ENCODE measurements at places on chromosomes 2 and 18.

- DNase-seq = no peak
These were observed 428.6 kb upstream of the SYT4 start for GRCh38 chr18:43705850-43706249.

GRCh38 chr18:48238636-48239035 is 170.5 kb downstream of the ZBTB7C start:
- DNase-seq = peak; percentile 54

GRCh38 chr2:173830170-173830569 is 135.0 kb downstream of the SP3 start:
- no peak for DNase-seq

DNA sequence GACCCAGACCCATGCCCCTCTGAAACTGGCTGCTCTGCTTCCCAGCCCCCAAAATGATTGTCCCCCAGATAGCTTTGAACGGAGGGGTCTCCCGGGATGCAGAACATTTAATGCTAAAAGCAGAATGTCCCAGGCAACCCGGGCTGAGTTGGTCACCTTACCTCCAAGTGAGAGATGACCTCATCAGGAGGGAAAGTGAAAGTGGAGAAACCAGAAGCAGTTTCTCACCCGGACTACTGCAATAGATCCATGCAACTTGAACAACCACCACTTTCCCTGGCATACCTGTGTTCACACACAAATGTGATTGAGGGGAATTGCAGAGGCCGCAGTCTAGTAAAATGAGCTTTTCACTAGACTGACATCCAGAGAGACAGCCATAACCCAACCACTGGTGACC is 75.3 kb upstream of the NPAS2 start:
- DNase-seq = no peak

DNA sequence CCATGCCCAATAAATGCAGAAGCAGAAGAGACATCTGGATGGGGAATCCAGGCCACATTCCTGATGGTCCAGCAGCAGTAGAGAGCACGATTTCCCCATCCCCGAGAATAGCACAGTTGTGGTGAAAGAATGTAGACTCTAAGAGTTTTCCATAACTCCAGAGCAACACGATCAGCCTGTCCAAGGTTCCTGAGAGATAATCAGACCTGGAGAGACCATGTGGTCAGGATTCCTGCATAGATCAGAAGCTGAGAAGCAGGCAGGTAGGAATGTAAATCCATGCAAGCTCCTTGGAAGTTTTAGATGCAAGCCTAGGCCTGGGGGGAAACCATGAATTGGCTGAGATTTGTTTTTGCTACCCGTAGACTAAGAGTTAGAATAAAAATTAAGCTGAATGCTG is 34.2 kb upstream of the PTPRM start:
- DNase-seq = no peak

GRCh38 chr2:7672027-7672684 is 754.9 kb downstream of the RNF144A start:
- DNase-seq = peak; percentile 74

- DNase-seq = no peak
These were observed 7.2 kb downstream of the PTPN4 start for GRCh38 chr2:119766944-119767343.

GRCh38 chr18:66640431-66640830 is 36.5 kb upstream of the CDH19 start:
- no peak for DNase-seq

DNA sequence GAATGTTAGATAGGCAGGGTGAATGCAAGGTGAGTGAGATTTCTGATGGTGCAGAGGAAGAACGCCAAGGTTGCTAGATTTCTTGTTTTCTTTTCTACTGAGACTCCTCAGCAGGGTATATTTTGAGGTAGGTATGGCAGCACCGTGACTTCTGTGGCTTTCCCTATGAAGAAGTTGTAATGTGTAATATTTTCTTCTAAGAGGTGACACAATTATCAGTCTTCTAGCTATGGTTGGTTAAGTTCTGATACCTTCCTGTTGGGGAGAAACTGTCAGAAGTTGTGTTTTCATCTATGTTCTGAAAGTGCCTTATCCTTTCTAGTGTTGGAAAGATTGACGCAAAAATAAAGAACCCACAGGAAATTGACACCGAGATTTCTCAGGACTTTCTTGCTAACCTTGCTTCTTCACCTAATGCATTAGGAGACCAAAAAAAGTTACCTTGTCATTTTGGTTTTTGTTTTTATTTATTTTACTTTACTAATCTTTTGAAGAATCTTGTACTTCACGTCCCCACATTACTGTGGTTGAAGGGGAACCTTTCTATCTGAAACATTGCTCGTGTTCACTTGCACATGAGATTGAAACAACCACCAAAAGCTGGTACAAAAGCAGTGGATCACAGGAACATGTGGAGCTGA is 11.9 kb downstream of the IL18R1 start:
- DNase-seq = no peak

- DNase-seq = no peak
These were observed 168.3 kb downstream of the NR4A2 start for GRCh38 chr2:156164091-156164720.

DNA sequence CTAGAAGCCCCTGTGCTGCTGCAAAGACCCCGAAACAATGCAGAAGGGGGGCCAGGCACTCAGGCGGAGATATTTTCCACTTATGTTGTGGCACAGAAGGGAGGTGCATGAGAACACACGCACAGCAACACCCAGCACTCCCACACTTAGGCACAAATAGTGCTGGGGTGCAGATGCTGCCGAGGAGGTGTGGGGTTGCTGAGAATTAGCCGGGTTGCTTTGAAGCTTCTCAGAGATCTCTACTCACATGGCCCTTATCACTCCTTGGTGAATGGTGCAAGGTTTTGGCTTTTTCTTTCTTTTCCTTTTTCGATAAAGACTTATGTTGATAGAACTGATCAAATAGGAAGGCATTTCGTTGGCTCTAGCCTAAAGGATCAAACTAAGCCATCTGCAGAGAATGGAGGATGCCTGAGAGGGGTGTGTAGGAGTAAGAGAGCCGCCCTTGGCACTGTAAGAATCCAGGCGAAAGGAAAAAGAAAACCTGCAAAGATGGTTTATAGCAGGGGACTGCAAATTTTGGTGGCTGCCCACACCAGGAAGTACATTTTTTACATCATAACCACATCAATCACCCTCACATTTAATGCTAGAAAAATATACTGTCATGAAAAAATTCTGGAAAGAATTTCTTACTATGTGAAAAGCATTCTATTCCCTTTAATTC is 27.9 kb upstream of the FHL2 start:
- no peak for DNase-seq

- no peak for DNase-seq
These were observed 144.0 kb downstream of the LDLRAD4 start for GRCh38 chr18:13362607-13363006.

DNA sequence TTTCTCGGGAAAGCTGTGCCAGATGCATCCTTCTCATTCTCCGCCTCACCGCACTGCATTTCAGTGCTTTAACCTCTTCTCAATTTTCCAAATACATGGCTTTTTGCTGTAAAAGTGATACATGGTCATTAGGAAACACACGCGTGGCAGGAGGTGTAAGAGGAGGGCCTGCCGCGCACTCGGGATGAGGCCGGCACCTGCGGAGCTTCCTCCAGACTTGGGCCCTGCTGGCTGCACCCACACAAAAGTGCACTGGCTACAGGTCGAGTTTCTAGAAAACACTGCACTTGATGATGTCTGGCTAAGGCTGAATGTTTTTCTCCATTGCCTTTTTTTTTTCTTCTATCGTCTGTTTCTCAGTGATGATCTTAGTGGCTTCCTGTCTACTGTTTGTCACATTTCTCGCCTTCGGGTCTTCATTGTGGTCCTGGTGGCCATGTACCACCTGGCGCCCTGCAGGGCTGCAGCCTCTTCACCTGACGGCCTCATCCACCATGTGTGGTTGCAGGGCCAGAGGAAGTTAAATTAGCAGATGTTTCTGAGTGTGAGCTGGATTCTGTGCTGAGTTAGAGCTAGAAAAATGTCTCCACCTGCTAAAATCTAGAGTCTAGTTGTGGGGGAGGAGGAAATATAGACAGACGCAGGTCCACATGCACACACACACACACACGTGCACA is 7.6 kb downstream of the KCNG2 start:
- no peak for DNase-seq

DNA sequence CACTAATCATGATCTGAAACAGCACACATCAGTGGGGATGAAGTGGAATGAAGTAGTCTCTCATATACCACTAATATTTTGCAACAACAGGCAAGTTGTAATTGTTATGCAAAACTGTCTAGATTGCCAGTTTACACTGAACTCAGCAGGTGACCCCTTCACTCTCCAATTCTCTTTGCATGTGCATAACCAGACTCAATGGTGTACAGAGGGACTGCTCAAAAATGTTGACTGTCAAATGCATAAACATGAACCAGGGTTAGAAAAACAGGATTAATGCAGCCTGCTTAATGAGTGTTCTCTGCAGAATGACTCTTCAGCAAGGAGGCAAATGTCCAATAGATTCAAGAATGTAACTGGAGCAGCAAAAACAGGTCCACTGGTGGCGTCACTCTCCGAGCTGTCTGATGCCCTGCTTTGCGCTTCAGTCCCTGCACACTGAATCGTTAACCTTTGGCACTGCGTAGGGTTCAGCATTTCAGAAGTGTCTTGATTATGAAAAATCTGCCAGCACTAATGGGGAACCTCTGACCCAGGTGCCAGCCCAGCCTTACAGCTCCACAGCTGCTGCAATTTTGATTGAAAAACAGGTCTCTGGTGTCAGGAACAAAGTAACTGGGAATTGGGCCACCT is 209.3 kb downstream of the TDRD15 start:
- peak; percentile 36 for DNase-seq

- no peak for DNase-seq
These were observed 210.7 kb upstream of the COPS8 start for GRCh38 chr2:236874866-236875481.

DNA sequence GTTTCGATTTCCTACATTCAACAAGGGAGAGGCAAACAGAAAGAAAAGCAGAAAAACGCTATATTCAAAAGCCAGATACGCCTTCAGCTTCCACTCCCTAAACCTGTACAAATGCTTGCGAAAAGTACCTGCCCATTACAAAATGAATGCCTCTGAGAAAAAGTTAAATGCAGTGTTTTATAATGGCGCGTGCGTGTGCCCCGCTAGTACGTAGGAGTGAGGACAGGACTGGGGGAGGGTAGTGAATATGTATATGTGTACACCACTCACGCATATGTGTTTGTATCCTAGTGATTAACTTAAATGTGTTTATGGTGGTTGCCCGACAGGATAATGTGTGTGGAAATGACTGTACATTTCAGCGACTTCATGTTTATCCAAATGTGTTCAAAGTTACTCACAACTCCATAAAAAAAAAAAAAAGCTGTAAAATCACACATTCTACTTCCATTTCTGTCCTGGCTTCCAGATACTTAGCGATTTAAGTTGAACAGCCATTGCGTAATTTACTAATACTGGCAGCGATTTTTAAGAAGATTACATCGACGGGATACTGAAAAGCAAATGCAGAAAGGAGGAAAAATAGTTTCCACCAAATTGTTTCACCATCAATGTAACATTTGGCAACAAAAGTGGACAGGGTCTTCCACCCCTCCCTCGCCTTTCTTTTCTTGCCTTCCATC is 1.3 kb downstream of the NEUROD1 start:
- DNase-seq = no peak

DNA sequence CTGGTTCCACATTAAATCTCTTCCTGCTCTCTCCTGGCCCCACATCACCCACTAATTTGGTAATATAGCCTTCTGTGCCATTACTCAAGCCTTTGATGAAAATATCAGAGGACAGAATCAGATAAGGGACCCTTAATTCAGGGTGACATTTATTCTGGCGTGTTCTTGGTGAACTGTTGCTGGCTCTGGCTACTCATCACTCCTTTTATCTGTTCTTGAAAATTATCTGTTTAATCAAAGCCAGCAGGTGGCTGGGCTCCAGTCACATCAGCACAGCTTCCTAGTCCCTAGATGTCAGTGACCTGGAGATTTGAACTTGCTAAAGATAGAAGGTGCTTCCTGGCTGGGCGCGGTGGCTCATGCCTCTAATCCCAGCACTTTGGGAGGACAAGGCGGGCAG is 26.9 kb upstream of the SLC35F6 start:
- no peak for DNase-seq

GRCh38 chr2:98569197-98569793 is 39.0 kb downstream of the COA5 start:
- DNase-seq = peak; percentile 39

DNA sequence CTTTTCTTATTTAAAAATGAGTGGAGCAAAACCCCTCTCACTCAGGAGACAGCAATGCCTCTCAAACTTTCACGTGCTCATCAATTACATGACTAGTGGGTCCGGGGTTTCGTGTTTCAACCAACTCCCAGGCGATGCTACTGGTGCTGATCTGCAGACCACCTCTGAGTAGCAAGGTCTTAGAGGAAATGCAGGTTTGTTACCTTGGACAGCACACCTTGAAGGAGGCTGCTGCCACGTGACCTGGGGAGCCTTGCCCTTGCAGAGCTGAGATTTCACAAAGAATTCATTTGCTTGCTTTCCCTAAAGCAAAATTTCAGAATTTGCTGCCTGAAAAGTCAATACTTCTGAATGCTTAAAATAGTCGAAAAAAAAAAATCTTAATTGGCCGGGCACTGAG is 32.4 kb downstream of the SMIM21 start:
- no peak for DNase-seq

DNA sequence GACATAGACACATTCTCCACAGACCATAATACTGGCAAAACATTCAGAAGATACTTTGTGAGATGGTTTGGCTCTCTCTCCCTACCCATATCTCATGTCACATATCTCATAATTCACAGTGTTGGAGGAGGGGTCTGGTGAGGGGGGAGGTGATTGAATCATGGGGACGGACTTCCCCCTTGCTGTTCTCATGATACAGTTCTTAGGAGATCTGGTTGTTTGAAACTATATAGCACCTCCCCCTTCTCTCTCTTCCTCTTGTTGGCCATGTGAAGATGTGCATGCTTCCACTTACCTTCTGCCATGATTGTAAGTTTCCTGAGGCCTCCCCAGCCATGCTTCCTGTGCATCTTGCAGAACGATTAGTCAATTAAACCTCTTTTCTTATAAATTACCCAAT is 61.1 kb downstream of the HK2 start:
- DNase-seq = no peak

- DNase-seq = peak; percentile 40
These were observed 103.8 kb upstream of the CCDC150 start for GRCh38 chr2:196535742-196536141.
